T-helper 9 cell (primary cell): ENCODE measurements at places on chromosomes 2 and 18.

- no peak for DNase-seq
Observed at GRCh38 chr2:207318181-207318628, 152.5 kb upstream of the KLF7 start.

GRCh38 chr2:32290000-32290339 is 12.3 kb downstream of the YIPF4 start:
- DNase-seq: no peak

DNA sequence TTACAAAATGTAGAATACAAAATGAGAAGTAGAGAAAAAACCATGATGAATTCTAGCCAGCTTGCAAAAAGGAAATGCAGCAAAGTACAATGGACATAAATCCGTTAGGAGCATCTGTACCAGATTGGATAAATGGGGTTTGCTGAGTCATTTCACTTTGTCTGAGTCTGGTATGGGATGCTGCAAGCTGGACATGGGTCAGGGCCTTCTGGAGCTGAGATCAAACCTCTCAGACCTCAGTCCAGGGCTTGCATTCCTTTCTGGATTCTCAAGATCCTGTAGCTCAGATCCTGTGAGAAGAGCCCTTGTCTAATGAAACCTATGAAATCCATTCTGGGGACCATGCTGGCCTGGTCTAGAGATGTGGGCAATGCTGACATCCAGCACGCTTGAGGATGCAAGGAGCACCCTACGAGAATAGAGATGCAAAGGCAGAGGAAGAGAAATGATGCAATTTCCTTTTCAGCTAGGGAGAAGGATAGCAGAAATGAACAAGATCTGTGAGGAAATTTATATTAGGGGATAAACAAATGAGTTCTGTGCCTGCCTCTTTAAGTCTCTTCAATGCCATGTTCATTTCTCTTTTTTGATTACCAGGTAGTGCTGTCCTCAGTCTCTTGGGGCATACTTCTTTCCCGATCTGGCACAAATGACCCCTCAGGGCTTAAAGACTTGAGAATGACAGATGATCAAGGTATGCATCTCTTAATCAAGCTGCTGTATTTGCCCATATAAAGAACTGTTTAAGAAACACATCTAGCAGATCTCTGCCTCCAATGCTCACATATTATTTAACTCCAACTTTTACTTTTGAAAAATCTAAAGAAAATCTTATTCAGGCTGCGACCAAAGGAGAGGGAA is 230.4 kb downstream of the MEIS1 start:
- DNase-seq: no peak

DNA sequence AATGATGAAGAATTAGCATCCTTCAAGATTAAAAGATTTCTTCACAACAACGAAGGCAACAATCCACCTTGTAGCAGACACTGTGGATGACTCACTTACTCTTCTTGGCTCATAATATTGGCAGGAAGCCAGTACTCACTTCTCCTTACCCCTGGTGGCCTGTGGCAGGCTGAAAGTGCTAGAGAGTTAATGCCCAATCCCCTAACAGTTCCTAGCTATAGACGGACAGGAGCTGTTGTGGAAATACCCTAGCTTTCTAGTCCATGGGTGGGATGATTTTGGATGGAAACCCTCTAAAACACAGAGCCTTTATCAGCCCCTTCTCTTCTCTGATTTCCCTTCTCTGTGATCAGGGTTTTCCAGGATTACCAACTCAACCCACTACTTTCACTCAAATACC is 128.6 kb upstream of the NYAP2 start:
- DNase-seq: no peak

DNA sequence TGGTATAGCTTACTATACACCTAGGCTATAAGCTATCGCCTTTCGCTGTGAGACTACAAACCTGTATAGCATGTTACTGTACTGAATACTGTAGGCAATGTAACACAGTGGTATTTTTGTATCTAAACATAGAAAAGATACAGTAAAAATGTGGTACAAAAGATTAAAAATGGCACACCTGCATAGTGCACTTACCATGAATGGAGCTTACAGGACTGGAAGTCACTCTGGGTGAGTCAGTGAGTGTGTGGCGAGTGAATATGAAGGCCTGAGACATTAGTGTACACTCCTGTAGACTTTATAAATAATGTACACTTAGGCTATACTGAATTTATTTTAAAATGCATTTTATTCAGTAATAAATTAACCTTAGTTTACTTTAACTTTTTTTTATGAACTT is 258.2 kb upstream of the SP5 start:
- no peak for DNase-seq

- no peak for DNase-seq
Observed at GRCh38 chr2:239269173-239269885, 131.5 kb downstream of the HDAC4 start.

DNA sequence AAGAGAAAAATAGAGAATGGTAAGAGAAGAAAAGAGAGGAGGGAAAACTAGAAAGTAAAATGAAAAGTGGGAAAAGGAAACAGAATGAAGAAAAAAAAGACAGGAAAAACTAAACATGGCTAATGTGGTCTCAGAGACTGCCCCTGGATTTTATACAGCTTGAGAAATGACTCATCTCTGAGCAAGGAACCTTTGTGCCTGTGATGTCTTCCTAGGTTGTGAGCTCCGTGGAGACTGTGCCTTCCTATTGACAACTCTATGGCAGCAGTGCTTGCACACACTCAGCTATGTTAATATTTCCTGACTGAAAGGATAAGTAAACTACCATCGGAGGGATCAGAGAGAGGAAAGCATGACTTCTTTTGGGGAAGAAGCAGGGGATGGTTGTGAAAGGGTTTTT is 203.8 kb downstream of the RDH14 start:
- DNase-seq: no peak

DNA sequence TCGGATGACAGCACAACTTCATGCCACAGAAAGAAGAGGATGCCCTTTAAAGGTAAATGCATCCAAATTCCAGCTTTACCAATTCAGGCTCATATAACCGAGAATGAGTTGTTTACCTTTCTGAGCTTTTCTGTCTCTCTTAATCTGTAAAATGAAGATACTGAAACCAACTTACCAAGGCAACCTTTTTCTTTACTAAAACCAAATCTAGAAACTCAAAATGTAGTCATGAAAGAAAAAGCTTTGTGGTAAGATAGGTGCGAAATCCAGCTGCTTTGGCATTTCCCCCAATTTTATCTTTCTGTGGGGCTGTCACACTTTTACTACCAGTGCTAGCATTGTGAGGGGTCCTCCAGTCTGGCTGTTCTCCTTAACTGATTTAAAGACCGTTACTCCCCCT is 240.4 kb downstream of the IKZF2 start:
- no peak for DNase-seq

DNA sequence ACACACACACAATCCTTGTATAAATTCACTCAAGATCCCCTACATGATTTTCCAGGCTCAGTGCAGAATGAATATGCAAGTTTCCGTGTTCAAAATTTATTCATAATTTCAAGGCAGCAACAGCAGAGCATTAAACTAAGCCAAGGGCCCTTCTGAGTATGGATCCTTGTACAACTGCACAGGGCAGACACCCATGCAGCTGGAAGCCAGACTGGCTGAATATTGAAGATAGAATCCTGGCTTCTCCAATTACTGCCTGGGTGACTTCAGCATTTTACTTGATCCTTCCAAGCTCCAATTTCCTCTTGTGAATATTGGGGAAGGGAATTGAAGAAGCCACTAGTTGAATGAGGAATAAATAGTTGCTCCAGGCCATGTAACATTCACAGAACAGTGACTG is 267.9 kb upstream of the REG3G start:
- no peak for DNase-seq
